ENCODE measurements at places on chromosomes 5 and 9. TPM values are rescaled to one million over a fixed set of nuclear protein-coding genes. Genes with fewer than 3 reads are reported as not detected.

DNA sequence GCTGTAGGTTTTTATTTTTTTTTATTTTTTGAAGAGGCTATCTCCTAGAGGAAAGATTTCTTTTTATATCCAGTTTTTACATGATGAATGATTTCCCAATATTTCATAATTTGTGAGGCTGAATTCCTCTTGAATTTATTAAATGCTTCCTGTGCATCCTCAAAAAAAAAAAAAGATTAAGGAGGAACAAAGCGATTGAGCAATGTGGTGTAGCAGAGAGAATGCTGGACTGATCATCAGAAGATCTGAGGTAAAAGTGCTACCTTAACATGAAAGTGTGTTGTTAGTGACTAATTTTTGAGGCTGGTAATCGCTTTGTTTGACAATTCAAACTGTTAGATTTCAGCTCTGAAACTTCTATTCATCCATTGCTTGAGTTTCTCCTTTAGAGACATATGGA lies 125.1 kb downstream of the ESM1 start:
- H3K27ac ChIP-seq, result no peak overlapping the region
- H3K4me1 ChIP-seq, result peaks cover 11% of the 10 kb centered on the region
- H3K27me3 ChIP-seq, result no peaks in the 10 kb centered on the region
- no peak overlapping the region for H3K4me3 ChIP-seq
- no peaks in the 10 kb centered on the region for H3K36me3 ChIP-seq

GRCh38 chr5:6135977-6136376 lies 242.4 kb downstream of the MED10 start:
- no peak overlapping the region for H3K4me3 ChIP-seq
- H3K4me1 ChIP-seq, result no peaks in the 10 kb centered on the region
- DNase-seq, result no peak
- no peaks in the 10 kb centered on the region for H3K27me3 ChIP-seq
- no peaks in the 10 kb centered on the region for H3K36me3 ChIP-seq
- H3K27ac ChIP-seq, result no peak overlapping the region

DNA sequence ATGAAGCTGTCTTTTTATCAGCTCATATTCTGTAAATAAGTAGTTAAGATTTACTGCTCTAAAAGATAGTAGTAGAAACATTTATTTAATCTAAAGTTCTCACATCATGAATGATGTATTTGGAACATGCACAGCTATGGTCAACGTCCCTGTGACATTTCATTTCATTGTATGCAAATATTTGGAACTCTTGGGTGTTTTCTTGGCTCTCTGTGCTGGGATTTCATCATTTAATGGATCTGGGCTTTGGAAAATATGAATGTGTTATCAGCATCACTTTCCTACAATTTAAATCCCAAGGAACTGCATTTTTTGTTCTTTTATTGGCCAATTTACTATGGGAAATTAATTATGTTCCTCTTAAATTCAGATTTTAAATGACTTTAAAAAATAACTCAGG lies 462.9 kb downstream of the SEMA5A start:
- H3K36me3 ChIP-seq, result no peaks in the 10 kb centered on the region
- no peaks in the 10 kb centered on the region for H3K4me1 ChIP-seq
- no peaks in the 10 kb centered on the region for H3K27me3 ChIP-seq
- no peak for DNase-seq
- no peak overlapping the region for H3K27ac ChIP-seq
- H3K4me3 ChIP-seq, result no peak overlapping the region

DNA sequence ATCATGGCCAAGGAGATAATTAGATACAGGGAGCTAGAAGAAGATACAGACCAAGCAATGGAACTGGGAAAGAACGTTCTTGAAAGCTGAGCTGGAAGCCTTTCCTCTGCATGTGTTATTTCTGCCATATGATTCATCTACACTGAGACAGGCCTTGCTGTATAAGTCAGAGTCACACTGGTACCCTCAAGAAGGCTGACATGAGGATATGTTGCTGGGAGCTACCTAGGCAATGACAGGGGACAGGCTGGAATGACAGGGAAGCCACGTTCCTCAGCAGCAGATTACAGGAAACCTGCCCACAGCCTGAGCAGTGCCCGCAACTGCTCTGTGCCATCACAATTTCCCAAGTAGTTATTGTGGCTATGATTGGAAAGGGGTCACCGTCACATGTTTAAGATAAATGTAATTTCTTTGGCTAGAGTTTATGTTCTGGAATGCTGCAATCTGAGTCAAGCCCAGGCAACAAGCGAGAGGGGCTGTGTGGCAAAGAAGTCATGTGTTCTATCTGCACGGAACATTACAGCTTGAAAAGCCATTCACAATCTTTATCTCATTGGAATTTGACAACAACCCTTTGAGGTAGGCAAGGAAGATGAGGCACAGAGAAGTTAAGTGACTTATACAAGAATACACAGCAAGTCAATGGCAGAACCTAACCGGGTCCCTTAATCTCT lies 108.2 kb downstream of the TTLL11 start:
- no peaks in the 10 kb centered on the region for H3K4me1 ChIP-seq
- no peak for DNase-seq
- H3K27ac ChIP-seq, result no peak overlapping the region
- no peaks in the 10 kb centered on the region for H3K27me3 ChIP-seq
- no peaks in the 10 kb centered on the region for H3K36me3 ChIP-seq

DNA sequence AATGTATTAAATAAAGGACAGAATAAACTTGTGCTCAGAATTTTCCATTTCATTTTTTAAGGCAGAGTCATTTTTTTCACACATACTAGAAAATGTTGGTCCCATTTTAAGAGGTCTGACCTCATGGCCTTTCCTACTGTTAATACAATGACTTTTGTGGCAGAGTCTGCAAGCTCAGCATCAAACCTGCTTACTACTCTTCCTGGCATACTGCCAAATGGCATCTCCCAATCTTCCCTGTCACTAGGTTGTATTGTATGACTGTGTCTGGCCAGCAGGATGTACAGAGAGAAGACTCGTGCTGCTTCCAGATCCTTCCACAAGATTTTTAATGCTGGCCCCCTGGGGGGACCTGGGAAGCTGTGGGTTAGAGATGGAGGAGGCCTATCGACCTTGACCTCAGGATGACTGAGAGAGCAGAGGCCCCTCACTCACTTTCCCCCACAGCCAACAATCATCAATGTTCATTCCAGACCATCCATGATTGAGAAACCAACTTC lies 64.7 kb downstream of the BARX1 start:
- no peak overlapping the region for H3K27ac ChIP-seq
- no peaks in the 10 kb centered on the region for H3K27me3 ChIP-seq

DNA sequence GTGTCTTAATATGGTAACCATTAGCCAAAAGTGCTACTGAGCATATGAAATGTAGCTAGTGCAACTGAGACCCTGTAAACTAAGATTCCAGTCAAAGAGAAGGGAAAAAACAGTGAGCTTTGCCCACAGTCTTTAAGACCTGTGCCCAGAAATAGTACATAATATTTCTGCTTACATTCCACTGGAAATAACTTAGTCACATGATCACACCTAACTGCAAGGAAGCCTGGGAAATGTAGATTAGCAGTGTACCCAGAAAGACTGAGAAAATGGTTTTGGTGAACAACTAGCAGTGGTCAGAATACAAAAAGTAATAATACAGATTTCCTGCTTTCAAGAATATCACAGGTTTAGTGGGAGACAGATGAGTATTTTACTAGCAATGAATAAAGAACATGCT lies 2.5 kb upstream of the CPLANE1 start:
- peaks cover 13% of the 10 kb centered on the region for H3K4me1 ChIP-seq
- H3K4me3 ChIP-seq, result no peak overlapping the region
- no peaks in the 10 kb centered on the region for H3K36me3 ChIP-seq
- no peaks in the 10 kb centered on the region for H3K27me3 ChIP-seq
- H3K27ac ChIP-seq, result no peak overlapping the region
- no peak for DNase-seq

DNA sequence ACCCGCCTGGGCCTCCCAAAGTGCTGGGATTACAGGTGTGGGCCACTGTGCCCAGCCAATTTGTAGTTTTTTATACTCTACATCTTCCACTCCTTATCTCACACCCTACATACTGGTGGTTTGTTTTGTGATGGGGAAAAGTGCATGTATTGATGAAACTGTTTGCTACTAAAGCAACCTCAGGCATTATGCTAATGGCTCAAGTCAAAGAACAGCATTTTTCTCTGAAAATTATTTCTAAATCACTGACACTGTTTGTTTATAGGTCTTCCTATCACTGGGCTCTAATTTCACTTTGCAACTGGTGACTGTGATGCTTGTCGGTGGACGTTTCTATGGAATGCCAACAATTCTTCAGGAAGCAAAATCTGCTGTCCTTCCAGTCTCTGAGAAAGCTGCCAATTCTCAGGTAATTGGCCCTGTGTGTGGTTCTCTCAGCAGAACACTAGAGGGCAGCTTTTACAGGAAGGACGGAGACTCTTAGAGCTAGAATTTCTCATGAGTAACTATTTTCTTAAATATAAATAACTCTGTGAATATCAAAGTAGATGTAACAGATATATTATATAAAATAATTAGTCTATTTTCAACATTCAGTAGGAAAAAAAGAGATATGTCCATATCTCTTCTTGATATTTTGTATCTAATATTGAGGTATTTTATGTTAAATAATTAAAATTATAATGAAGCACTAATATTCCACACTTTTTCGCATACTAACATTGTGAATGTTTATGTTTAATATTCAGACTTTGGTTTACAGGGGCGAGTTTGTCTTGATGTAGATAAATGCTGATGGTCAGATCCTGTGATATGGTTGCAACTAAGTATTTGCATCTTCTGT lies 244.1 kb downstream of the ADGRV1 start:
- no peaks in the 10 kb centered on the region for H3K27me3 ChIP-seq
- H3K4me3 ChIP-seq, result no peak overlapping the region
- DNase-seq, result peak; percentile 27
- no peaks in the 10 kb centered on the region for H3K4me1 ChIP-seq
- H3K36me3 ChIP-seq, result no peaks in the 10 kb centered on the region

CCDC192 gene
- not detected for total RNA-seq

NTNG2 gene
- 2.5 TPM for total RNA-seq

MARCHF11 gene
- not detected for total RNA-seq

TENT4A gene
- total RNA-seq, result 39.8 TPM

All from HCT116 (cell line).